ENCODE measurements at places on chromosomes 11 and 22.

DNA sequence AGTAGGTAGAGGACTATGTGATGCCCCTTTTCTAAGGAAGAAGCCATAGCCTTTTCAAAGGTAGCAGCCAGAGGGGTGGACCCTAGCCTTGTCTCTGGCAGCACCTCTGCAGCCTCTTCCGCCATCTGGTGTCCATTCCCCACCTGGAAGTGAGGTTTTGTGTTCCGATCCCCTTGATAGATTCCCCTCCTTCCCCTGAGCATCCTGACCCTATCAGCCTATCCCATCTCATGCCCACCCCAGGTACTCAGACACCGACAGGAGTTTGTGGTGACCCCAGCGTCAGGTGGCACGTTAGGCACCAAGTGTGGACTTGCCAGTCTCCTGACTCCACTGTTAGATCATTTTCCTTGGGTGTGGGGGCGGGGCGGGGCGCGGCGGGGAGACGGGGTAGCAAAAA lies 398 bp upstream of the FAM89B start:
- no peak for DNase-seq

DNA sequence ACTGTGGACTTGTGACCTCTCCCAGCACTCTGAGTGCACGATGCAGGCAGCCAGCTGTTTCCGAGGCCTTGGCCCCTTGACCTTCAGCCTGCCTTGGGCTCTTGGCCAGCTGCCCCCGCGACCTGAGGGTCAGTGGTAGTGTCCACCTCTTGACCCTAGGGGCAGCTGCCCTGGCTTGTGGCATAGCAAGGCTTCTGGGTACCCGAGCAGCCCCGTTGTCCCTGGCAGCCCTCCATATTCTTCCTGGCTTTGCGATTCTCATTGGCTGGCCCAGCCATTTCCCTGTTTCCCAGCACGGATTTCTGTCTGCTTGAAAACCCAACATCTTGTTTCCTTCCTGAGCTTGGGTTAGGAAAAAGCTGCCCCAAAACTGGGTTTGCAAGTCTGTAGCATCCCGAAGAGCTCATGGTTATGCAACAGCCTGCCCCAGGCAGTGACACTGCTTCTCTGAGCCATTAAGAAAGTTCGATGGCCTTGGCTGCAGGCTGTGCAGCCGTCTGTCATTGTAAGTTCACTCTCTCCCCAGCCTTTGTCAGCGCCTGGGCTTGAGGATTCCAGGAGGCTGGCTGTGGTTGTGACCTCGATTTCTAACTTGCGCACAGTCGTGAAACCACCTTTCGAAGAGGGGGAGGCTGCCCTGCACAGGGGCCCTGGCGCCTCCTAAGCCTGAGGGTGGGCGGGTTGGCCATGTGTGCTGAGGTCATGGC lies 48.8 kb downstream of the FBLN1 start:
- DNase-seq: no peak

DNA sequence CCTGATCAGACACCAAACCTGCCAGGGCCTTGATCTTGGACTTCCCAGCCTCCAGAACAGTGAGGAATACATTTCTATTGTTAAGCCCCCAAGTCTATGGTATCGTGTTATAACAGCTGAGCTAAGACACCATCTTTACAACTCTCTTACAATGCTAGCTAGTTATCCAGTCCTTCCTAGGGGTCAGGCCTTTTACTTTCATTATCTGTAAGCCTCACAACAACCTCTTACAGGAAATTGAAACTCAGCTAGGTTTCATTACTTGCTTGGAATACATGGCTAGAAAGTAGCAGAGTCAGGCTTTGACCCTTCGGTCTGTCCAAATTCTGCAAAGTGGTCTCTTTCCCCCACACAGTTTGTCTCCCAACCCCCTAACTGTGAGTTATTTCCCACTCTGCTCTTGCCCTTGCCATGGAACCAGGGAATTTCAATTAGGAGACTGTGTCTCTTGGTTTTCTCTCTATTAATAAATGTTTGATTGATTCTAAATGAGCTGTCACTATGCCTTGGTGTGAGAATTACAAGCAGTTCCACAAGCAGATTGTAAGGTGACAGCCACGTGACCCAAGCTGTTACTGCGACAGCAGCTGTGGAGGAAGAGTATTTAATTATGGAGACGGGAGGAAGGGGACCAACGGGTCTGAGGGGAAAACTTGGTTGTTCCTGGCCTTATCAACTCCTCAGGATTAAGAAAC lies 38.4 kb upstream of the CLMP start:
- DNase-seq: peak; percentile 58

DNA sequence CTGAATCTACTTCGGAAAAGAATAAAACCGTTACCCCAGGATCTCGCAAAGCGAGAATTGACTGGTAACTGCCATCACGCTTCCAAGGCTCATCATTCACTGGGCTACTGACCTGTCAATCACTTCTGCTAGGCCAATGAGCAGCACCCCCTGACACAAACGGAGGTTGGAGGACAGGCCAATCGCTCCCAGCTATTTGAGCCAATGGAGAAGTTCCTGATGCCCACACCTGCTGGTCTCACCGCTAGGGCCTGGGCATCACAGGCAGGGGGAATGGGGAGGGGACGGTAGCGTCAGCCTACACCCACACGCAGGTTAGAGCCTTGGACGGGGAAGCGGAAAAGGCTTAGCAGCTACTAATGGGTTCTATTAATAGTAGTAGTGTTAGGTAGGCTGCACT lies 56.7 kb upstream of the CHST1 start:
- no peak for DNase-seq

DNA sequence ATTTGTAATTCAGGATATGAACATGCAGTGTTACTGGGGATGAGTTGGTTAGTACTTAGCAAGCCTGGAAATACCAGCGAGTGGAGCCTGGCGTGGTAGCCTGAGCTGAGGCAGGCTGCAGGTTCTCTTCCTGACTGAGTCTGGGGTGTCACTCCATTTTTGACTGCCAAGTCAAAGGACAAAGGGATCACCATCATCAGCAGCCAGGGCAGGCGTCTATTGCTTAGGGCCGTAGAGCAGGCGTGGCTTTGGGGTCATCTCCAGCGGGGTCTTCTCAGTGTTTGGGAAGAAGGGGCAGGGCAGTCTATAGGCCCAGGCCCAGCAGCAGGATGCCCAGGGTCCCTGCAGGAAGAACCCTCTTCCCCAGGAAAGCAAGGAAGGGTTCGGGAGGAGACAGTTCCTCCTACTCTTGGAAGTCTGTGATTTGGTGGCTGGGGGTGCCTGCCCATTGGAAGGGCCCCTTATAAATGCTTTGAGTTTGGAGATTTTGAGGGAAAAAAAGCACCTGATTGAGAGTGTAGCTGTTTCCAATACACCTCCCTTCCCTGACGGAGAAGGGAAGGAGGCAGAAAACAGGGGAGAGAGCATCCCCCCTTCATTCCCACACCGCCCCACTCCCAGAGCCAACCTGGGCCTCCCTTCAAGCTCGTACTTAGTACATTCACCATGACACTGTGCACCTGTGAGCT lies 51.5 kb upstream of the SPATA19 start:
- no peak for DNase-seq

- no peak for DNase-seq
Measured at GRCh38 chr11:6094186-6094585, 13.3 kb upstream of the OR56B4 start.

DNA sequence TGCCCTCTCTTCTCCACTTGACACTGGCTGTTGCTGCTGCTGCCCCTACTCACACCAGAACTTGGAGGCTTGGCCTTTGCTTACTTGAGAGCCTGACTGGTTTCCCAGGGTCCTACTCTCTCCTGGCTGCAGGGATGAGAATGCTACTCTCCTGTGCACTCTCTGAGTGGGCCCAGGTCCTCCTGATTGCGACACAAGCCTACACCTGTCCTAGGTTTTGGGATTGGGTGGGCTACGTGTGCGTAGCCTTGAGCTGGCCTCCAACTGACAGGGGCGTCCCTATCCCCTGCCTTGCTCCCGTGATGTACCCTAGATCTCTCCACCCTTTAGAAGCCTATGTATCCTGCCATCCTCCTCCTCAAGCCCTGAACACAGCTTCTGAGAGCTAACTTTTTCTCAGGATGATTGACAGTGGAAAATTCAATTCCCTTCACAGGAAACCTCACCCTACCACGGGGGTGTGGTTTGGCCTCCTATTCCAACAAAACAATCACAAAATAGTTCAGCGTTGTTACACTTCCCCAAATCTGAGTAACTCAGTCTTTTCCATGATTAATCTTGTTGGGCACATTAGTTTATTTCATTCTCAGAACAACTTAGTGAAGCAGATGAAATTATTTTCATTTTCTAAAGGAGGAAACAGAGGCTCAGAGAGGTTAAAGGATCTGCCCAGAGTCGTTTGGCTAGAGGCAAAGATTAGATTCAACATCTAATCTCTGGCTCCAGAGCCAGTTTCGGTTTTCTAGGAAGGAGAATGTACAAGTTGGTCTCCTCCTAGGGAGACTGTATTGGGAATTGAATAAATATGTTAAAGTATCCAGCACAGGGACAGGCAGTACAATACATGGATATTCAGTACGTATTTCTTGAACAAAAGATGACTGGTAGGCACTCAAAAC lies 17.6 kb upstream of the AMOTL1 start:
- DNase-seq: no peak

DNA sequence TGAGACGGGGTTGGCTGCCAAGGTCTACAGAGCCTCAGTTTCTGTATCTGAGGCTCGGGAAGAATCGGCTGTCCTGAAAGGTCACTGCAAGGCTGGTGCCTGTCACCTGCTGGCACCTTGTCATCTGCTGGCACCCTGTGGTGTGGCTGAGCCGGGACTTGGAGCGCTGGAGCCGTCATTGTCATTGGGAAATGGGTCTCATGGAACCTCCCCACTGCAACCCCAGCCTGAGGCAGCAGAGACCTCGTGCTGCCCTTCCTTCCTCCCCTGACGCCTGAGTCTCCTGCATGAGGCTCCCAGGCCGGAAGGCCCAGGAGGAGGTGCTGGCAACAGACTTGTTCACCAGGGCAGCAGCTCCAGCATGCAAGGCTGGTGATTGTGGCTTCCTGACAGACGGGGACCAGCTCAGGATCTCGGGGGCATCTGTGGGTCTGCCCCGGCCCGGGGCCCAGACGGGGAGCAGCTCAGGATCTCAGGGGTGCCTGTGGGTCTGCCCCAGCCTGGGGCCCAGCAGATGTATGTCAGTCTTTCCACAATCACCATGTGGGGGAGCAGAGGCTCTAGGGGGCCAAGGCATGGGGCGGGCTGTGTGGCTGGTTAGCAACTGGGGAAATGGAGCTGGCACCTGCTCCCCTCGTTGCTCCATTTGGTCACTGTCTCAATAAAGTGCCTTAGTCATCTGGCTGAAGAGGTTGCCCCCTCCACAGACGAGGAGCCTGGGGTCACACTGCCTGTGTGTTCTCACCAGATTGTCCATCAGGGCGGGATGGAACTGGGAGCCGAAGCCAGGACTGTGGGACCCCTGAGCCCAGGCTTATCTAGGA lies 668.7 kb downstream of the BRD1 start:
- no peak for DNase-seq

GRCh38 chr11:45258982-45259530 lies 27.1 kb downstream of the SYT13 start:
- no peak for DNase-seq

- no peak for DNase-seq
Measured at GRCh38 chr11:75031224-75031753, 42.6 kb downstream of the NEU3 start.

- DNase-seq: no peak
Measured at GRCh38 chr11:130728185-130729180, 187.8 kb downstream of the SNX19 start.

DNA sequence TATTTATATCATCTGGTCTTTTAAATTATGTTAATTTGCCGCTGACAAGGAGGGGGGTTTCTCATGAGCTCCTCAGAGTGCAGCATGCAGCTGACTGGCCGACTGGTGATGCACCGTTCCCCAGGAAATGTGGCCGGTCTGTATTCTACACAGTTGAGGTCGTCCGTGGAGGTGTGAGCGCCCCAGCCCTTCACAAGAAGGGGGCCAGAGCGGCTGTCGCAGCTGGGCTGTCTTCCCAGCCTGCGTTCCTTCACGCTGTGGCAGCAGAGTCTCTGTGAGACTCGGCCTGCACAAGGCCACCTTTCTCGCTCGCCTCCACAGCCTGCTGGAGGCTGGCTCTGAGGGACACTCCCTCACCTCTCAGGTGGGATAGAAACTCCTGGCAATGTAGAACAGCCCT lies 43.2 kb downstream of the AP2A2 start:
- no peak for DNase-seq

- DNase-seq: no peak
Measured at GRCh38 chr22:33400061-33400840, 342.1 kb upstream of the SYN3 start.
